ENCODE measurements at places on chromosomes 2 and 18. TPM values are rescaled to one million over a fixed set of nuclear protein-coding genes. Genes with fewer than 3 reads are reported as not detected.

Gene ZNF396
- polyA plus RNA-seq: 1.3 TPM

Gene LYPD6
- 1.2 TPM for polyA plus RNA-seq

Gene FIGN
- polyA plus RNA-seq: 0.99 TPM

Gene SIX3
- polyA plus RNA-seq: not detected

Gene TMEM247
- not detected for polyA plus RNA-seq

Gene CYRIA
- polyA plus RNA-seq: 4.3 TPM

DNA sequence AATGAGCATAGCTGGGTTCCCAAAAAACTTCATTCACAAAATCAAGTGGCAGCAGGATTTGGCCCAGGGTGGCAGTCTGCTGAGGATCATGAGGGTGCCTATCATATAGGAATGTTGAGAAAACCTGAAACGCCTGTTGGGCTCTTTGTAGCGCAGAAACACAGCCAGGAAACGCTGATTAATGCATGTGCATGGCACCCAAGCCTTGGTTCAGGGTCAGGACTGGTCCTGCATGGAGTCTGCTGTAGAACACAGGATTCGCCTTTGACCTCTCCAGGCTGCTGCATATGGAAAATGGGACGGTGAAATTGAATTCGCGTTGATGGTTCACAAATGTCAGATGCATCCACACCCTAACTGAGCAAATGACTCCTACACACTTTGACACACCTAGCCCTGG lies 227.9 kb upstream of the COPS8 start:
- DNase-seq: no peak

DNA sequence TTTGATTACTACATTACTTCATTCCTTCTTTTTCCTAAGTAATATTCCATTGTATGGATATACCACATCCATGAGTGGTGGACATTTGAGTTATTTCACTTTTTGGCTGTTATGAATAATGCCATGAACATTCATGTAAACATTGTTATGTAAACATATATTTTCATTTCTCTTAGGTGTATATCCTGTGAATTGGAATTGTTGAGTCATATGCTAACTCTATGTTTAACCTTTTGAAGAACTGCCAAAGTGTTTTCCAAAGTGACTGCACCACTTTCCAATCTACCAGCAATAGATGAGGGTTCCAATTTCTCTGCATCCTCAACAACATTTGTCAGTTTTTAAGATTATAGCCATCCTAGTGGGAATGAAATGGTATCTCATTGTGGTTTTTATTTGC lies 42.7 kb upstream of the CXXC1 start:
- DNase-seq: no peak

GRCh38 chr2:213122725-213123124 lies 28.7 kb downstream of the IKZF2 start:
- no peak for DNase-seq

GRCh38 chr2:16774091-16774490 lies 108.5 kb upstream of the CYRIA start:
- DNase-seq: no peak

DNA sequence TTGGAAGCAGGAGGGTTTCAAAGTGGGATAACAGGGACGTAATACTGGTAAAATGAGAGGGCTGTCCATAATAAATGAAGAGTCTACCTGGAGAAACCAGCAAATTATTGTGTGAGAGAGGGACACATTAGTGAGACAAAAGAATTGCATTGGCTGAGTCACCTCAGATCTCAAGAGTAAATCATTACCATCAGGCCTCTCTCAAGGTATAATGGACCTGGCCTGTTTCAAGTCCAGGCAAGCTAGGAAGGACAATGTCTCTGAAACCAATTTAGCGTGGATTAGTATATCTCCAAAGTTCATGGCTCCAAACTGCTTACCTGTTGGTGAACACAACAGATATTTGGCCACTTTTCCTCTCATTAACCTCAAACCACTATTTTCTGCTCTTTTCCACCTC lies 471.4 kb downstream of the CMPK2 start:
- no peak for DNase-seq

- DNase-seq: no peak
Measured at GRCh38 chr2:36059691-36060090, 295.9 kb upstream of the CRIM1 start.

- DNase-seq: no peak
Measured at GRCh38 chr18:13165636-13166423, 52.7 kb upstream of the LDLRAD4 start.

DNA sequence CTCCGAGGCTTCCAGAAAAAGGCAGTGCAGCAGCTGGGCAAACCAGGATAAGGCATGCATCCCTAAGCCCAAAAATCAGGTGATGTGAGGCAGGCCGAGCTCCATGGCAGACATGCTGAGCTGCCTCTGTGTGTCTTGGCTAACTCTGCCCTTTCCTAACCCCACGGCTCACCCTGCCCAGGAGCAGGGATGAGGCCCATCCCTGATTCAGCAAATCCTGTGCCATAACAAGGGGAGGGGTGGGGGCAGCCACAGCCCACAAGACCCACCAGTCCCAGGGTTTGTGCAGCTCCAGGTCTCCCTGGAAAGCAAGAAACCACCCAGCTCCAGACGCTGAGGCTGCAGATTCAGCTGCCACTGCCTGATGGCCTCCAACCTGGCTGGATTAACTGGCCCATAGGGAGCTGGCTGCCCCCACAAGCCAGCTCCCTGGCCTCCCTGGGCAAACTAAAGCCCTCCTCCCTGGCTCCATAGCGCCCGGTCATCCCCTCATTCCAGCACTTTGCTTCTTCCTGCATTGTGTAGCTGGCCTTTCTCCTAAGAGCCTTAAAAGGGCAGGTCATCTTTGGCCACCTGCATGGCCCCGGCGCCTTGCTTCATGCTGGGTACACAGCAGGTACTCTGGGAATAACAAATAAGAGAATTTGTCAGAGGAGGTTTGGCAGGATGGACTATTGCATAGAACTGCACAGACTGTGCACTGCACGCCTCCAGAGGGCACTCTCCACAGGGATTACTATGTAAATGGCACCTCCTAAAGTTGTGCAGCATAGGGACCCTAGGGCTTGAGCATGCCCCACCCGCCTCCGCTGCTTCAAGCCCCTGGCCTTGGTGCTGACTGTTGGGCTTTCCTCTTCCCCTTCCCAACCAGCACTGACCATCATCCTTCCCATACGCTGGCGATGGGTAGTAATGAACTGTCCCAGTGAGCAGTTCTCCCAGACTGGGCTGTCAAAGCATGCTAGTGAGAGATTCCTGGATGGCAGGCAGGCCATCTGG lies 10.7 kb downstream of the STEAP3 start:
- DNase-seq: no peak

- no peak for DNase-seq
Measured at GRCh38 chr18:56913941-56914340, 232.9 kb upstream of the BOD1L2 start.

- no peak for DNase-seq
Measured at GRCh38 chr2:200242570-200242969, 63.9 kb upstream of the SPATS2L start.

GRCh38 chr2:240739797-240740196 lies 48.1 kb downstream of the AQP12A start:
- no peak for DNase-seq

DNA sequence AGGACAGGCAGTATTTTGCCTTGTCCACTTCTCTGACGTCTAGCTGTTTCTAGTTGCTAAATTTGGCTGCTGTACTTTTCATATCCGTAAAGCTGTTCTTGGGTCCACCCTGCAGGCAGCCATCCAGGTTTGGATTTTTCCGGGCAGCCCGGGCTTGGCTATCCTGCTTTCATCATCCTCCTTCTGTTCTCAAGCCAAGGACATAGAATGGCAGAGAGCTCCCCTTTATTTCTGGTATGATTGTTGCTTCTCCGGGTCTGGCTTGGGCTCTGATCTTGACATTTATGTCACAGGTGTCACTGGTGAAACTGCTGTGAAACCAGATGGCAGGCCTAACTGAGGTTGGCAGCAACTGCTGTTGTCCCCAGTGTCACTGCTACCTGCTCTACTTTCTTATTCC lies 35.5 kb downstream of the SCN2A start:
- peak; percentile 2 for DNase-seq

DNA sequence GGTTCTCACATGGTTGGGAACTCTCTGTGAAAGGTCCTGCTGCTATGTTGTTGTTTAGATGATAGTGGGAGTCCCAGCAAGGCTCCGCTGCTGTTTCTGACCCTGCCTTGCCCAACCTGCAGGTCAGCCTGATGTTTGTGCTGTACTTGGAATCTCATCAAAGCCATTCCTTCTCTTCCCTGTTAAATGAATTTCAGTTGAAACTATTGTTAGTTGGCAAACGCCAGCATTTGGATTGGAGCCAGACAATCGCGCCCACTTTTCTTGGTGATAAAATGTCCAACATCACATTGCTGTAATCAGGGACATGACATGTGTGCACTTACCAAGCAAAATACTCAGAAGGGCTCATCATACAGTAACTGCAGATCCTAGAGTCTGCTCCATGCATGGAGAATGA lies 12.8 kb upstream of the TWSG1 start:
- DNase-seq: no peak

DNA sequence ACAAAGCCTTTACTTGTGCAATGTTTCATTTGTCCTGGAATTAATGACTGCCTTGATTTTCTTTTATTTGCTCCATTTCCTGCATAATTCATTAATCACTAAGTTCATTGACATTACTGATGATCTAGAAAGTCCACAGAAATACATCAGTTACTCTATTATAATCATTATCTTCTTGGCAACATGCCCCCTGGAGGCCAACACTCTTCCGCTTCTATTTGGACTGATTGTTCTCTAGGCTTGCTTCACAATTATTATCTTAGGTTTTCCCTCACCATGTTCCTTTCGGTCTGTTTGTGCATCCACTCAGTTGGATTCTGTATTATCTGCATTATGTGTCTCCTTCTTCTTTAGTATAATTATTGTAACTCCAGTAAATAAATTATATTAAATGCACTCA lies 461.0 kb upstream of the CDH2 start:
- no peak for DNase-seq

GRCh38 chr2:196961889-196962288 lies 35.4 kb upstream of the PGAP1 start:
- no peak for DNase-seq

- DNase-seq: no peak
Measured at GRCh38 chr18:9779630-9780029, 71.5 kb downstream of the RAB31 start.

DNA sequence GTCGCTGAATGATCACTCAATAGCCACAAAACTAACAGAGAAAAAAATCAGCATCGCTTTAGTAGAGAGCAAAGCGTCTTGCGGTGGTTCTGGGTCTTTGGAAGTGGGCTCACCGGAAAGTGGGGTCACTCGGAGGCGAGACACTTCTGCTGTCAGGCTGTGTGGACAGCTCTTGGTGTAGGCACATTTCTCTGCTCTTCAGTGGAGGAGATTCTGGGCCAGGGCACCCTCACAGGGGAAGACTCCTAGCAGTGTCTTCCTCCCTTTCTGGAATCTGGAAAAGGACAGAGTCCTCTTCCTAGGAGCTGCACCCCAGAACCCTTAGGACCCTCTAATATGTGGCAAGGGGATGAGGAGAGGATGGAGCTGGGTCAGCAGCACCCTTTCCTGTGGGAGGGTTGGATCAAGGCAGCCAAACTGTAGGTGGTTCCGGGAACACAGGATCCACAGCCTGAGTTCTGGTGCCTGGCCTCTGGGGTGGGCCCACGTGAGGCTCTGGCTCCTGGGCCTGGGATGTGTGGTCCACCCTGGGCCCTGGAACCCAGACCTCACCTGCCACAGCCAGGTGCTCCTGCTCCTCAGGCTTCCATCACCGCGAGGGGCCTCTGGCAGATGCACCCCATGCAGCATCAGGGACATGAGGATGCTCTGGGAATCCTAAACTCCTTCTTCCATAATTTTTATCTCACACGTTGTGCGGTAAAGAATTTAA lies 25.1 kb downstream of the GPR35 start:
- DNase-seq: no peak
